T-helper 2 cell (primary cell): ENCODE measurements at places on chromosomes 16 and 17.

DNA sequence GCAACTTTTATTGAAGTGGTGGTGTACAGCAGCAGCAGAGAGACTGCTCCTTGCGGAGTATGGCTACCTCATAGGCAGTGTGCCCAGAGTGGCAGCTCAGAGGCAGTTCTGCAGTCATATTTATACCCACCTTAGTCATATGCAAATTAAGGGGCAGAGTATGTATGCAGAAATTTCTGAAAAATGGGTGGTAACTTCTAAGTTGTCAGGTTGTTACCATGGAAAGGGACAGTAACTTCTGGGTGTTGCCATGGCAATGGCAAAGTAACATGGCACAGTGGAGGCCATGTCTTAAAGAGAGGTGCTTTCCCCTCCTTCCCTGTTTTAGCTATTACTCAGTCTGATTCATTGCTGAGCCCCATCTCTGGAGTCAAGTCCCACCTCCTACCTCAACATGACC is 53.4 kb downstream of the MEOX1 start:
- DNase-seq: peak; percentile 46

DNA sequence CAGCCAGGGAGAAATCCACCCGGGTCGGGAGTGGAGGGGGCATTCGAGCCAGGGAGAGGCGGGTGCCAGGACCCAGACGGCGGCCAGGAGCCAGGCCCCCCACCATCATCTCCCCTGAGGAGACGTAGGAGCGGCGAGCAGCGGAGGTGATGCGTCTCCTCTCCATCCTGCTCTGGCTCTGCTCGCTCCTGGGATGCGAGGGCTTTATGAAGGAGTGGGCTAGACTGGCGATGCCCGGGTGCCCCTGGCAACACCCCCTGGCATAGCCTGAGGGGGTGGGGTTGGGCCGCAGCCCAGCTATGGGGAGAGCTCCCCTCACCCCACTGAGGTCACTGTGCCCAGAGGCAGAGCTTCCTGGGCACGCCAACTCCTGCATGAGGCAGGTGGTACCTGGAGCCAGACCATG is at the start of gene GFAP:
Gene GFAP (minus strand): TSS at position 180 of the 406 bp plus-strand sequence. CDS start 14 bp downstream, at position 166.
- DNase-seq: no peak

DNA sequence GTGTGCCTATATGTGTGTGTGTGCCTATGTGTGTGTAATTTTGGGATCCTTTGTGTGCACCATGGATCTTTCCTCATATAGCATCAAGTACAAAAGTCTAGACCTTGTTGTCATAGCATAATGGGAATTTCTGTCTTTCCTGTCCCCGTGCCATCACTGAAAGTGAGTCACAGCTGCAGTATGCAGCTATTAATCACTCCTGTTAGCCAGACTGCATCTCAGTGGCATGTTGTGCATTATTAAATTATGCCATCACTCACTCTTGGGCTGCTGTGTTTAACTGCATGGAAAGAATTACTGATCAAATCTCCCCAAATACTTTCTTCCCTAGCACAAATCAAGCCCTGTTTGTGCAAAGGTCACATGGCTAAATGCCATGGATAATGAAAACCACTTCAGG is 92.4 kb downstream of the CBLN1 start:
- no peak for DNase-seq

DNA sequence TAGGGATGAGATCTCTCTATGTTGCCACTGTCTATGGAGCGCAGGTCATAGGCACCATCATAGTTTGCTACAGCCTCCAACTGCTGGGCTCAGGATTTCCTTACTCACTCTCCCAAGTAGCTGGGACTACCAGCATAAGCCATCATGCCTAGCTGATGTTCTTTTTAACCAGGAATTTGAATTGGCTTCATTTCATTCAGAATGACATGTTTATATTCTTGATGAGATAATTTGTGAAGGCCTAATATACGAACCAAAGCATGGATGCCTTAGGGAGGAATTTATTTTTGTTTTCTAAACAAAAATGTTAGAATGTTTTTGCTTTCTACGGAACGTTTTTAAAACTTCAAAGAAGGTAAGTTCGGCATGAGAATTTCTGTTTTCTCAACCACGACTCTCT is 71.6 kb downstream of the HS3ST3B1 start:
- DNase-seq: no peak

GRCh38 chr16:578870-579405 is 9.2 kb downstream of the PIGQ start:
- DNase-seq: peak; percentile 57

DNA sequence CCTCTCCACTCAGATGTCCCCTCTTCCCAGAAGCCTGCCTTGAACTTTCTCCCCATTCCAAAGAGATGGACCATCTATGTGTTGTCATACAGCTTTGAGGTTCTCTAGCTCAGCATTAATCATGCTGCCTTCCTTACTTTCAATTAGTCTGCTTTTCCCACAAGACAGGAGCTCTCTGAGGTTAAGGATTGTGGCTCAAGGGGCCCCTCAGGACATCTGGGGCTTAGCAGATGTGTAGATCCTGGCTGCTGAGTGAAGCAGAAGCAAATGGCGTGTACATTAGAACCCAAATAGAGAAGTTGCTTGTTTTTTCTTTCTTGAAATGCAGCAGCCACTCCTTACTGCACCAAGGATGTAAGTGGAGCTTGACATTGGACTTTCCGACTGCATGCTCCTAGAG is 330.5 kb upstream of the TNRC6C start:
- DNase-seq: no peak

- DNase-seq: no peak
These were observed 13.2 kb downstream of the CNTNAP1 start for GRCh38 chr17:42695500-42695899.

- DNase-seq: no peak
These were observed 12.8 kb upstream of the CLEC18C start for GRCh38 chr16:70160821-70161220.

- no peak for DNase-seq
These were observed 34.3 kb upstream of the SLC12A3 start for GRCh38 chr16:56830669-56831068.

- no peak for DNase-seq
These were observed 2.1 kb upstream of the NAGS start for GRCh38 chr17:44002141-44002848.

GRCh38 chr17:4739122-4740024 is at the start of the genes CXCL16 and ZMYND15:
CXCL16 (minus strand) TSS chr17:4739928; CDS start chr17:4739339, 589 bp downstream.
ZMYND15 (plus strand) TSS chr17:4739833; CDS start chr17:4740549, 716 bp downstream.
- DNase-seq: peak; percentile 69

DNA sequence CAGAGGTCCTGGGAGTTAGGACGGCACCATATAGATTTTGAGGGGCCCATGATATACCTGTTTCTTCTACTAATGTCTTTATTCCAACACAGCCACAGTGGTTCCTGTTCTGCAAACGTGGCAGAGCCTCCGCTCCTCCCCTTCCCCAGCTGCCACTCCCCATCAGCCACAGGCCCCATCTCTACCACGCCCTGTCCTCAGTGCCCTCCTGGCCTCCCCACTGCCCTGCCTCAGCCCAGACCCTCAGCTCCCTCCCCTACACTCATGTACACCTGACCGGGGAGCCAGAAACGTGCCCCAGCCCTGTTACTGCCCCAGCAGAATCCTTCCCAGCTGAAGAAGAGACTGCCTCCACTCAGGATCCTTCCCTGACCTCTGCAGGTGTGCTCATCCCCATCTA is 11.9 kb upstream of the RBFOX3 start:
- DNase-seq: no peak

DNA sequence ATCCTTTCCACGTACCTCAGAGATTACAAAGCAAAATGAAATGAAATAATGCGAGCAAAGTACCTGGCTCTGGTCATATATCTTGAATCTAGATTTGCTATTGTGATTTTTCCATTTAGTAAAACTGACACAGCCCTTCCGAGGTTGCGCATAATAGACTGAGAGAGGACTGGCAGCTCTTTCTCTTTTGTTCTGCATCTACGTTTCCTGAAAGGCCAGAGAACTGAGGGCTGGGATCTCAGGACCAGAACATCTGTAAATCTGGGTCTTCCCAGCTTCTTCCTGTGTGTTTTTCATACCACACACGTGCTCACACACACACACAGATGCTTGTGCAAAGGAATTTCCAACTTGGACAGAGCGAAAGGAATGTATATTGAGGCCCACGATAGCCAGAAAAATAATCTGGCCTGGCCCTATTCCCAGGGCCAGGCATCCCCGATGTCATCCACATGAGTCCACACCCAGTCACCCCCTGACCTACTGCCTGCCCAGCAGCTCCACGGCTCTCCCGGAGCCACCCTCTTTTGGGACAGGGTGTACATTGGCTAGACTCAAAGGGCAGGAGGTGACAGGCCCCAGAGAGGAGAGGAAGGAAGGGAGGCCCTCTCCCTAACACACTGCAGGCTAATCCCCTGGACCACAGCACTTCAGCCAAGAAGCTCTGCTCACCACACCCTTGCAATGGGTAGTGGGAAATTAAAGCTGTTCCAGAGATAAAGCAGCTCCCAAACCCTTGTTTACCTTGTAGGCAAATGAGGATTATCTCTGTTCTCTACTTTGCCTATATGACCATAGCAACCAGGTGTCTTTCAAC is 41.8 kb downstream of the NOL11 start:
- no peak for DNase-seq

DNA sequence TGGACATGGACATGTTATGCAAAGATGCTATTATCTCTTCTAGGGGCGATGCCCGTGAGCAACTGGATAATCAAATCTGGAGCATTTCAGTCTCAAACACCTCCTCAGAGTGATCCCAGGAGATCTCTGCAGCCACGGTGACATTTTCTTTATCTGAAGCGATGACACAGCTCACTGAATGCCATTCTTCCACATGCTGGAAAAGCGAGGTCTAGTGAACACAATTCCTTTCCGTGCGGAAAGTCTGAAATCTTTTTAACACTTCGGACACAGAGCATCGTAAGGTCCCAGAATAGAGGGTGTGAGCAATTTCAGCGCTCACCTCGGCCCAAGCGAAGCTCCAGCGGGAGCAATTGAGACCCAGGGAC is 531 bp upstream of the HASPIN start:
- no peak for DNase-seq

DNA sequence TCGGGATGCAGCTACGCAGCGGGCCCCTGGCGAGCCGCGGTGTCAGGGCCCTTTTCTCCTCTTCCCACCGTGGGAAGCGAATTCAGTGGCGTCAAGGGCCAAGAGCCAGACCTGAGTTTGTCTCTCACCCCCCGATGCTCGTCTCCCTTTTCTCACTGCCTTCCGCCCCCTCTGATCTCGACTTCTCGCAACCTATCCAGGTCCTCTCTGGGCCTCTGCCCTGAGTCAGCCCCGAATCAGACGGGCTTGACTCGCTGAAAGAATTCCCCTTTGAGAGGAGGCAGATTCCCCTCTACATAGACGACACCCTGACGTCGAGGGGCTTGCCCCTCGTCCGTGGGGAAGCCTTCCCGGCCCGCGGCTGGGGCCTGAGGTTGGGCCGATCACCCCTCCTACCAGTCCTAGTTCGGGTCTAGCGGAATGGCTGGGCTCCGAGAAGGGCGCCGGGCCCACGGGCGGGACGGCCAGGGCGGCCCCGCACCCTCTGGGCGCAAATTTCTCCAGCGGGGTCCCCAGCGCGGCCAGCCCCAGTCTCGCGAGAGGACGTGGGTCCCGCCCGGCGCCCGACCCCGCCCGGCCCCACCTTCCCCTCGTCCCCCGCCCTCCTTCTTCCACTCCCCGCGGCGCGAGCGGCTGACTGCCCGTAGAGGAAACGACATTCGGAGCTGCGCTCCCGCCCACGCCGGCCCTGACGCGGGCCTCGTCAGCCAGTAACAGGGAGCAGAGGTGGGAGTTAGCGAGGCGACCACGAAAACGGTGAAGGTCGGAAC is at the start of gene GGNBP2:
Gene GGNBP2 (plus strand): TSS at position 613 of the 770 bp plus-strand sequence. CDS start 806 bp downstream, outside the sequence.
- DNase-seq: peak; percentile 87

GRCh38 chr16:6827267-6827666 is 505.4 kb upstream of the RBFOX1 start:
- DNase-seq: no peak

GRCh38 chr16:1125471-1125870 is 27.4 kb upstream of the CACNA1H start:
- DNase-seq: peak; percentile 28

DNA sequence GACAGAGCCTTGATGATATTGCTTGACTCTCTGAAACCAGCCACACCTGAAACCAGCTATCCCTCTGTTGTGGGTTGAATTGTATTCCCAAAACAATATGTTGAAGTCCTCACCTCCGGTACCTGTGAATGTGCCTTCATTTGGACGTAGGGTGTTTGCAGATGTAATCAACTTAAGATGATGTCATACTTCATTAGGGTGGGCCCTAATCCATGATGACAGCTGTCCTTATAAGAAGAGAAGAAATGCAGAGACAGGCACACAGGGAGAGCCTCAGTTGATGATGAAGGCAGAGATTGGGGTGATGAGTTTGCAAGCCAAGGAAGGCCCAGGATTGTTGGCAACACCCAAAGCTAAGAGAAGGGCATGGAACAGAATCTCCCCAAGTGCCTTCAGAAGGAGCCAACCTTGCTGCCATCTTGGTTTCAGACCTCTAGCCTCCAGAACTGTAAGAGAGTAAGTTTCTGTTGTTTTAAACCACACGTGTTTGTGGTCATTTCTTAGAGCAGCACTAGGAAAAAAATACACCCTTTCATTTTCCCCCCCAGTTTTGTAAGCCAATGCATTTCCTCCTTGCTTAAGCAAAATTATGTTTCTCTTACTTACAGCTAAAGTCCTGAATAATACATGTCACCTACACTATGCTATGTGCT is 29.4 kb upstream of the MYH10 start:
- DNase-seq: no peak

DNA sequence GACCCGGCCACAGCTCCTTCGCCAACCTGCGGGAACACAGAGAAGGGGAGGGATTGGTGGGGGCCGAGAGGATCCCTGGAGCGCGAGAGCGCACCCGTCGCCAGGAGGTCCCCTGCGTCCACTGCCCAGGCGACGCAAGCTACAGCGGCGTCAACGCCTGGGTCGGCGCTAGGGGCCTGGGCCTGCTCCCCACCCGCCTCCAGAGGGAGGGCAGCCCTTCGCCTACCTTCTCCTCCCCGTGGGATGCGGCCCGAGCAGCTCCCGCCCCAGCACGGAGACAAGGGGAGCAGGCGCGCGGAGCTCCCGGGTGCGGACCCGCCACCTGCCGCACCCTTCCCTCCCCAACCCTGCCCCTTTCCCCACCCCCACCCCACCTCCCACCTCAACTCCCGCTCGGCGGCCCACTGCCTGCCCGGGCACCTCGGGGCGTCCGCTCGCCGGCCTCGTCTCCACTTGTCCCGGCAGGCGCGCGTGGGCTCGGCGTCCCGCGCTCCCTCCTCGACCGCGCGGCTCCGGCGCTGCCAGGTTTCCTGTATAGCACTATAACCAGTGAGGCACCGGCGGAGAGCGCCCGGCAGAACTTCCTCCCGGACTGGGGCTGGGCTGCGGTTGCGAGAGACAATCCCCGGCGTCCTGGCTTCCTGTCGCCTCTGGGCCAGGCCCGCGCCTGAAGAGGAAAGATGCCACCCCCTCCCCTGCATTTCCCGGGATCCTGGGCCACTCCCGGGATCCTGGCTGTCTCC is 119.1 kb upstream of the SMURF2 start:
- peak; percentile 46 for DNase-seq

DNA sequence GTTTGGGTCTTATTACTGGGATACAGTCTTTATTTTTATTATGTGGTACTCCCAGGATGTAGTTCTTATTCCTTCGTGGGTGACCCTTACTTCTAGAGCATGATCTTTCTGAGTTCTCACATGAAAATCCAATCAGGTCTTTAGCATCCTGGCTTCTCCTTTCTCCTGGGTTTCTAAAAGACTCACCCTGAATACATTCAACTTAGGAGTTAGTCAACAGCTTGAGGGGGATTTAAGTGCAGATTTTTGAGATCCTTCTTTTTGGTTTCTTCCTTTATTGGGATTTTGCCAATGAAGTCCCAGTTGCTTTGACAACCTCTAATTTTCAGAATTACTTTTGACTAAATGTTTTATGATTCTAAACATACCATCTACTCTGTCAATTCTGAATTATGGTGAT is 68.2 kb downstream of the SIAH1 start:
- DNase-seq: no peak

- DNase-seq: peak; percentile 49
These were observed 31.0 kb downstream of the HASPIN start for GRCh38 chr17:3754458-3755334.
